ENCODE measurements at places on chromosomes 11 and 22. TPM values are rescaled to one million over a fixed set of nuclear protein-coding genes. Genes with fewer than 3 reads are reported as not detected.
A peak's percentile ranks its signal among the peaks of the same experiment; 100 is the strongest.

NAALAD2 gene
- 19.2 TPM for total RNA-seq

DNA sequence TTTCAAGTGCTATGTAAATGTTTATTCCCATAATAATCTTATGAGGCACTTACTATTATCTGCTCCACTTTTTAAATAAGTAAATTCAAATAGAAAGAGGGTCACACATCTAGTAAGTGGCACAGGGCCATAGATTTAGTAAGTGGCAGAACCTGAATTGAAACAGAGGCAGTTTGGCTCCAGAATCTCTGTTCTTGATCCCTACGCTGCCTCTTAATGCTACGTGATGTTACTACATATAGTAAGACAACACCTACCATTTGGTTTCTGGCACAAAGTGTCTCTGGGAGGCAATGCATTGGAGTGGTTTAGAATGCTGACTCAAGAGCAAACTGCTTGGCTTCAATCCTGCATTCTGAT, 1018.3 kb downstream of the DLG2 start:
- DNase-seq, result no peak

- DNase-seq, result no peak
These were observed 82.3 kb upstream of the NARS2 start for GRCh38 chr11:78656984-78657383.

- no peak for DNase-seq
These were observed 62.1 kb upstream of the AMOTL1 start for GRCh38 chr11:94705891-94706615.

- DNase-seq, result no peak
These were observed 29.5 kb downstream of the UBASH3B start for GRCh38 chr11:122685041-122685440.

DNA sequence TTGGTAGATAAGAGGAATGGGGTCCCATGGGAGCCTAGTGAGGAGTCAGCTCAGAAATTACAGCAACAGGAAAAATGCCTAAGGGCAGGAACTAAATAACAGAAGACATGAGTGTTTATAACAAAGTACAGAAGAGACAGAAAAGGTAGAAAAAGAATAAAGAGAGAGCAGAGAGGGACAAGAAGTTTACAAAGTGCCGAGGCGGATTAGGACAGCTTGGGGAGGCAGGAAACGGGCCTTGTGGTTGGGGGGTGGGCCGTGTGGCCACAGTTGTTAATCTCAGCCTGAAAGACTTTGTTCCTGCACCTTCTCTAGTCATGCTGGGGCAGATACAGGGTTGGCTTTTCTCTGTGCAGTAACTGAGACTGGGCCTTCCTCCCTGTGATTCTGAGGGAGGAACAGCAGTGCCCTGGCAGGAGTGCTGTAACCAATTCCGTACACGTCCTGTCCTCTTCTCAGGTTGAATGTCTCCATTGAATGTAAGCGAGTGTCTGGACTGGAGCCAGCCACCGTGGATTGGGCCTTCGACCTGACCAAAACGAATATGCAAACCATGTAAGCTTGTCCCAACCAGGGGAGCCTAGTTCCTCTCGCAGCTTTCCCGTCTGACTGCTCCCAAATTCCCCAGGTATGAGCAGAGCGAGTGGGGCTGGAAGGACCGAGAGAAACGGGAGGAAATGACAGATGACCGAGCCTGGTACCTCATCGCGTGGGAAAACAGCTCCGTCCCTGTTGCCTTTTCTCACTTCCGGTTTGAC, 13.2 kb downstream of the NAA40 start:
- DNase-seq, result no peak

TRIM48 gene
- total RNA-seq, result not detected

NRXN2 gene
- 134 TPM for total RNA-seq

GRCh38 chr22:23904573-23905254, 10.5 kb downstream of the MIF start:
- no peak for DNase-seq

C11orf42 gene
- not detected for total RNA-seq

DNA sequence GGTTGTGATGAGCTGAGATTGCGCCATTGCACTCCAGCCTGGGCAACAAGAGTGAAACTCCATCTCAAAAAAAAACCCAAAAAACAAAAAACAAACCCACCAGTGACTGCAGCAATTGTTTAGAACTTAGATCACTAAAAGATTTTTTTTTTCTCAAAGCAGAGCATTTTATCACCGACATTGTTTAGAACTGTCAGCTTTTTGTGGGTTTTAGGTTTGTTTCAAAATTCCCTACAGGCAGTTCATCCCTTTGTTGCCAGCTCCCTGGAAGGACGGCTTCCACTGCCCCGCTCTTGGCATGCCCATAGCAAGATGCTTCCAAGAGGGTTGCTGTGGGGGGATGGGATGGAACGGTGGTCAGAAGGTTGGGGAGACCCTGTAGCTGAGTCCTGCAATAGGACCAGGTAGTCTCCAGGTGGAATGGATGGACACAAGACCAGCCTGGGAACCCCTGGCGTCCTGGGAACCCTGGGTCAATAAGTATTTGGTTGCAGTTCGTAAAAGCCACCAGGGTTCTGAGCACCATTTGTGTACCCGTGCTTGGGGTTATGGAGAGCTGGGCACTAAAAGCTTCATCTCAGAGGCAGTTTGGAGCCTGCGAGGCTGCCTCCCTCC, 46.7 kb downstream of the TSPAN18 start:
- DNase-seq, result no peak

GRCh38 chr22:27975381-27976013, 56.4 kb upstream of the PITPNB start:
- DNase-seq, result no peak

GRCh38 chr22:48307931-48308330, 1519.7 kb downstream of the BRD1 start:
- peak; percentile 56 for DNase-seq

GRCh38 chr11:66639066-66639813, 737 bp downstream of the RBM4 start:
- no peak for DNase-seq

CLP1 gene
- total RNA-seq, result 8.3 TPM

GRCh38 chr22:48921411-48921903, 906.2 kb downstream of the BRD1 start:
- DNase-seq, result no peak

- DNase-seq, result no peak
These were observed 83.0 kb upstream of the YWHAH start for GRCh38 chr22:31861226-31861840.

DNA sequence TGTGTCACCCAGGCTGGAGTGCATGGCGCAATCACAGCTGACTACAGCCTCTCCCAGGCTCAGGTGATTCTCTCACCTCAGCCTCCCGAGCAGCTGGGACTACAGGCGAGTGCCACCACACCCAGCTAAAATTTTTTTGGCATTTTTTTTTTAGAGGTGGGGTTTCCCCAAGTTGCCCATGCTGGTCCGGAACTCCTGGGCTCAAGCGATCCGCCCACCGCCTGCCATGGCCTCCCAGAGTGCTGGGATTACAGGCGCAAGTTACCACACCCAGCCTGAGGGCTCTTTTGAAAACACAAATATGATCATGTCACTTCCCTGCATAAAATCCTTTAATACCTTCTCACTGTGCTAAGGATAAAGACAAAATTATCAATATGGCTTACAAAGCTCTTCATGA, 88.1 kb downstream of the MAML2 start:
- no peak for DNase-seq

DNA sequence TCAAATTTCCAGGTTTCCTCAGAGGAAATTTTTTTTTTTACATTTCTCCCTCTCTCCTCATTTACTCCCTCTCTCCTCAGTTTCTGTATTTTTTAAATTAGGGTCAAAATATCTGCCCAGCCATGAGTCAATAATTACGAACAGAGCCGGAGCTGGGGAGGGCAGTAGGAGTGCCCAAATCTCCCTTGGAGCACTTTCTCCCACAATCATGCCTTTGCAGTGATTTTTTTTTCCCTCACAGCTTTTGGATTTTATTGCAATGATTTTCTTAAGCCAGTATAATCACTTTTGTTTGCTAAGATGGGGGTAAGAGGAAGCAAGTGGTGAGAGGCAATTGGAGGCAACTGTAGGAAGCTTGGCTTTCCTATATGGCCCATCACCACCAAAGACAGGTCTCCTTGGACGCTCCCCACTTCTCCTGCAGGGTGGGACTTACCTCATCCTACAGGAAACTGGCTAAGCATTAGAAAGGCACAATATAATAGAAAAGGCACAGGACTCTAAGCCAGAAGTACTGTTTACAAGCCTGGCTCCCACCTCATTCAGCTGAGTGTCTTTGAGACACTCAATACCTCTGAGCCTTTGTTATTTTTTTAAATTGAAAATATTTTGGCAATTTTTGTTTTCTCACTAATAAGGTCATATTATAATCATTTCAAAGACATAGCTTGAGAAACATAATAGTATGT, 192.6 kb upstream of the PITPNB start:
- DNase-seq, result no peak

- no peak for DNase-seq
These were observed 524.5 kb downstream of the NTM start for GRCh38 chr11:131894615-131895544.

SPI1 gene
- 1.2 TPM for total RNA-seq

DNA sequence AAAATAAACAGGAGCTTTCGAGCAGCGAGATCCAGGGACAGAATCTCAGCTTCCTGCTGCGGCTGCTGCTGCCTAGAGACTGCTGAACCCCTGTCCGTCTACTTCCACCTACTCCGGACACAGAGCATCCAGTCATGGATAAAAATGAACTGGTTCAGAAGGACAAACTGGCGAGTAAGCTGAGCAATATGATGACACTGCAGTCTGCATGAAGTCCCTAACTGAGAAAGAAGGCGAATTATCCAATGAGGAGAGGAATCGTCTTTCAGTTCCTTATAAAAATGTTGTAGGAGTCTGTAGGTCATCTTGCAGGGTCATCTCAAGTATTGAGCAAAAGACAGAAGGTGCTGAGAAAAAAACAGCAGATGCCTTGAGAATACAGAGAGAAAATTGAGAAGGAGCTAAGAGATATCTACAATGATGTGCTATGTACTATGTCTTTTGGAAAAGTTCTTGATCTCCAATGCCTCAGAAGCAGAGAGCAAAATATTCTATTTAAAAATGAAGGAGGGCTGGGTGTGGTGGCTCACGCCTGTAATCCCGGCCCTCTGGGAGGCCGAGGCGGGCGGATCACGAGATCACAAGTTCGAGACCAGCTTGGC, 11.1 kb upstream of the MS4A2 start:
- no peak for DNase-seq

DNA sequence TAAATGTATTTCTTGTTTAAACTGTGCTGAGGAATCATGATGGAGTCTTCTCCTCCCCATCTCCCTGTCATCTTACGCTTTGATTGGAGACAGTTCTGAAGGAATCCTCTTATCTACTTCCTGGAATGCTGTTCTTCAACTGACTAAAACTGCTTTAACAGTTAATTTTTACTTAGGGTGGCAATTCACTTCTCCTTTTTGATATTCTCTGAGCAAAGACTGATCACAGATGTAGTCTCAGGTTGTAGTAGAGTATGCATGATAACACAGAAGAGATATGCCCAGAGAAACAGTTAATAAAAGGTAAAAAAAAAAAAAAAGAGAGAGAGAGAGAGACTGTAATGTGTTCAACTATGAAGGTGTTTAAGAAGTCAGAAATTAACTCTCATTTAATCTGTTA, 1.4 kb upstream of the CASP5 start:
- no peak for DNase-seq

FERMT3 gene
- 1.5 TPM for total RNA-seq

GRCh38 chr22:31615491-31615860, 46.5 kb downstream of the PISD start:
- DNase-seq, result no peak

FXYD6 gene
- total RNA-seq, result 93.6 TPM

- DNase-seq, result no peak
These were observed 101.2 kb upstream of the RAG2 start for GRCh38 chr11:36699271-36699670.

TRPM5 gene
- total RNA-seq, result 0.27 TPM

DNA sequence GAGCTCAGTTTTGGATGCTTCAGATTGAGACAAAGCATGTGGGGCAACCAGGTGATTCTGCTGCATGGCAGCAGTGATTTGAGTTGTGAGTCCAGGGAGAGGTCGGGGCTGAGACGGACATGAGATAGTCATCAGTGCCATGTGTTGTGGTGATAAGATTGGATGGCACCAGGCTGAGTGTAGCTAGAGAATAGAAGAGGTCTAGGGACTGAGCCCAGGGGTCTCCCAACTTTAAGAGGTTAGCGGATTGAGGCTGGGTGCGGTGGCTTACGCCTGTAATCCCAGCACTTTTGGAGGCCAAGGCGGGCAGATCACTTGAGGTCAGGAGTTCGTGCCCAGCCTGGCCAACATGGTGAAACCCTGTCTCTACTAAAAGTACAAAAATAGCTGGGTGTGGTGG, 6.3 kb upstream of the CTSD start:
- DNase-seq, result no peak

GRCh38 chr11:113159988-113160807, 154.2 kb upstream of the TTC12 start:
- no peak for DNase-seq

DNA sequence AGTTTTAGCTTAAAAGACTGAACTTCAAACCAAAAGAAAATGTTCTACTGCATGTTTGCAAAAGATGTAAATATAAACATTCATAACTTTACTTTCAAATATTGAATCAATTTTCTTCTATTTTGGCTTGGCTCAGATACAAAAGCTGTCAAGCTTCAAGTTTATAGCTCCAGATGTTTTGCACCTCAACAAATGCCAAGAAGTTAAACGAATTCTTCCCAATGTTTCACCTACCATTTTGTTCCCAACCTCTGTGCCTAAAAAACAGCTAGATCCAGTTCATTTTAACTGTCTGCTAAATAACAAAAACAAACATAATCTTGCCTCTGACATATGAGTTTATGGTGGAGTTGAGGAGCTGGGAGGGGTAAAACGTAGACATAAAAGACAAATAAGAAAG, 76.5 kb downstream of the RAB30 start:
- DNase-seq, result no peak
